Stimulated activated naive CD8-positive, alpha-beta T cell treated with anti-CD3 and anti-CD28 coated beads, Interleukin-15, Interleukin-2, amounts not matched to agents 100 U/mL and 50 U/mL, for 24 hours (primary cell): ENCODE measurements at places on chromosomes 5 and 9.
A peak's percentile ranks its signal among the peaks of the same experiment; 100 is the strongest.

DNA sequence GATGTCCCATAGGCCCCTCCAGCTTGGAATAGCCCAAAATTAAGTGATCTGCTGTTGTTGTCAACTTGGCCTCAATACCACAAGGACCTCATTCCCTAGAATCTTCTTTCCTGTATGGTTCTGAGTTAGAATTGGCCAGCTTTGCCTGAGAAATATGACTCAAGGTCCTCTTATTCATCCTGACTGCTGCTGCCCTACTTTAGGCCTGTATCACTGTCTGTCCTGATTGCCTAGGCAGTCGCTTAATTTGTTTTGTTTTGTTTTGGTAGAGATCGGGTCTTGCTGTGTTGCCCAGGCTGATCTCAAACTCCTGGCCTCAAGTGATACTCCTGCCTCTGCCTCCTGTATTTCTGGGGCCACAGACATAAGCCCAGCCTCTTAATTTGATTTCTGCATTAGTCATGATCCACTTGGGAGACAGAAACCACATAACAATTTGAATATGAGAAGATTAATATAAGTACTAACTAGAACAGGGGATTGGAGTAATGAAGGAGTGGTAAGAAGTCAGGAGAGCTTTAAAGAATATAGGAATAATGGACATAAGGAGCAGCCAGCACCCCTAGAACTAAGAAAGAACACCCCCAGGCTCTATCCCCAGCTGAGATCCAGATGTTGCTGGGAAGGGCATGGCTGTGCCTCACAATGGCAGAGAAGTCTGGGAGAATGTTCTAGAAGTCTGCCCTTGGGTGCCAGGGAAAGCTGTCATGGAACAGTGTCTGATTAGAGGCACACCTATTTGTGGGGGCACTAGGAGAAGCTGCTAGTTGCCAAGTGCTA is 4.6 kb downstream of the TEX53 start:
- no peak for DNase-seq

- no peak for DNase-seq
Measured at GRCh38 chr5:67146574-67146973, 50.0 kb downstream of the CD180 start.

DNA sequence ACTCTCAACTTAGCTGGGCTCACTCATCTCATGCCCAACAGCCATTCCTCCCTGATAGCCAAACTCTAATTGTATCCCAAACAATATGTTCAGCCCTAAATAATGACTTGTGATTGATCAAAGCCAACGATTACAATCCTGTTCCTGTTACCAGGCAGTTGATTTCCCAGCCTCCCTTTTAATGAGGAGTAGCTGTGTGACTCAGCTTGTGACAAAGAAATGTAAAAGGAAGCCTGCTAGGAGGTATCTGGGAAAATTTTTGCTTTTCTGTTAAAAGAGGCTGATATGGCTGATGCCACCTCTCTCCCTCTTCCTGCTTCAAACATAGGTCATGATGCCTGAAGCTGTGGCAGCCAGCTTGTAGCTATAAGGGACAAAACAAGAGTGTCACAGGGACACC is 19.6 kb upstream of the ENC1 start:
- DNase-seq = no peak

- no peak for DNase-seq
Measured at GRCh38 chr9:134634176-134634575, 7.4 kb upstream of the COL5A1 start.

DNA sequence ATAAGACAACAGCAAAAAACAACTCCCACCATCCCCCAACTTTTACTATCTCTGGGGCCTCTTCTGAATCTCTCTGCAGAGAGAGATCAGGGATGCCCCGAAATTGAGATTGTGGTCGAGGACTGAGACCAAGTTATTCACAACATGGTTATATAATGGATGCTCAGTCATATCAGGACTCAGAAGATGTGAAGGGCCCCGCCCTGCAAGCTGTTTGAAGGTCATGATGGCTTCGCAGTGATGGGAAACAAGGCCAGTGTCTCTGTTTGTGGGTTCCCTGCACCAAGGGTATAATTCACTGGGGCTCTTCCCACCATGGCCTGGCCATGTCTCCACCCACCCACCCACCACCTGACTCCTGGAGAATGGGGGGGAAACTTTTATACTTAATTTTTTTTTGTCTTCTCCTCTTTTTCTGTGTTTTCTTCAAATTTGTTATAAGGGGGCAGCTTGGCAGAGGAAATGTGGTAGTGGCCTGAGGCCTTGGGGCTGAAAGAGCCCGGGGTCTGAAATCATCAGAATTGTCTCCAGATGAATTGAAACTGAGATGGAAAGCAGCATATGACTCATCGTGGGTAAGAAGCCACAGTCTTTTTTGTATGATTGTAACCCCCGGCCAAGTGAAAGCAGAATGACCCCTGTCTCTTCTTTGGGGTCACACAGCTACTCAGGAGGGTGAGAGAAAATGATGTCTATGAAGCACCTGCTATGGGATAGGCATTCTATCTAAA is 15.0 kb upstream of the TEX48 start:
- DNase-seq = peak; percentile 71

DNA sequence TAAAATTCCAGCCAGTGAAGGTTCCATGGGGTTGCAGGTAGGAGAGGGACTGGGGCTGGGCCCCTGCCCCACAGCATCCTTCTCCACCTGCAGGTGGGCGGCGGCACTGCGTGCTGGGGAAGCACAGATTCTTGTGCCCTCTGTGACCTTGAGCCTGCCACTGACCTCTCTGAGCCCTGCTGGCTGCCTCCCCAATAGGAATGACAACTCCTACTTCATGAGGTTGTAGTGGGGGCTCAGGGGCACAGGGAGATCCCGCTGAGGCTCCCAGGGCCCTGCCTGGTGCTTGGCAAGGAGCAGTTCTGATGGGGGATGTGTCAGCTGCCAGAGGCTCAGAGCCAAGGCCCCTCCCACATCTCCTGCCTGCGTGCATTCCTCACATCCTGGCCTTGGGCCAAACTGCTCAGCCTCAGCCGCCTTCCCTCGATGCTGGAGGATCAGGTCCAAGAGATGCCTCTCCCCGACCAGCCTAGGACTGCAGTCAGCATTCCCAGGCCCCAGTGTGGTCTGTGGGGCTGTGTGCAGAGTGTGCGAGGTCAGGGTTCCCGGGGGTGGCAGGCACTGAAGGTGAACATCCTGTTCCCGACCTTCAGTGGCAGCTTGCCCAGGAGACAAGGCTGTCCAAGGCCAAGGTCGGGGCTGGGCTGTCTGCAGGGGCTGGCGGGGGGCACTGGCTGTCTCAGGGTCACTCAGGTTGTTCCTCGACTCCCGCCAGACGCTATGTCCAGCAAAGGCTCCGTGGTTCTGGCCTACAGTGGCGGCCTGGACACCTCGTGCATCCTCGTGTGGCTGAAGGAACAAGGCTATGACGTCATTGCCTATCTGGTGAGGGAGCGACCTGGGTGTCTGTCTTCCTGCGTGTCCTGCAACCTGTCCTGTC is 7.0 kb downstream of the ASS1 start:
- DNase-seq = peak; percentile 49

DNA sequence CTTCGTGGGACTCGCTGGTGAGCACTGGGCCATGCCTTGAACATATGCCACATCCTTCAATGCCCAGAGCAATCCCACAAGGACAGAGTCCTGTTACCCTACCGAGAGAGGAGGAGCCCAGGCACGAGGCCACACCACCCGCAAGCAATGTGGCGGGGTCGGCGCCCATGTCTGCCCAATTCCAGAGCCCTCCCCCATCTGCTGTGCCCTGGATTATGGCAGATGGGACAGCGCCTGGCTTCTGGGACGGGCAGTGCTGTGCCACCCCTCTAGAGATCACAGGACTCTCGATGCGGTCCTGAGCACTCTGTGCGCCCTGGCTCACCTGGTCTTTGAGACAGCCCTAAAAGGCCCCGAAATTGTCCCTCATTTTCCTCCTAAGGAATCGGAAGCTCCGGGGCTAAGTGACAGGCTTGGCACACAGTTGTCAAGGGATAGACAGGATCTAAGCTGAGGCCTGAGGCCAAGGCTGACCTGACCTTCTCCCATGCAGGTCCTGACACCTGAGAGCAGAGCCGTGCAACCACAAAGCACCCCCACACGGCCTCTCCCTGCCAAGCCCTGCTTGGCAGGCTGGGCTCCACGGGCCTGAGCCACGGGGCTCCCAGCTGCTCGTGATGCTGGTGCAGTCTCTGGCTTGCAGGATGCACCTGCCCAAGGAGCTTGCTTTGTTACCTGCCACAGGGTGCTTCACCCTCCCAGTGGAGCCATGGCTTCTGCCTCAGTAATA is 48.8 kb downstream of the PRRT1B start:
- no peak for DNase-seq

DNA sequence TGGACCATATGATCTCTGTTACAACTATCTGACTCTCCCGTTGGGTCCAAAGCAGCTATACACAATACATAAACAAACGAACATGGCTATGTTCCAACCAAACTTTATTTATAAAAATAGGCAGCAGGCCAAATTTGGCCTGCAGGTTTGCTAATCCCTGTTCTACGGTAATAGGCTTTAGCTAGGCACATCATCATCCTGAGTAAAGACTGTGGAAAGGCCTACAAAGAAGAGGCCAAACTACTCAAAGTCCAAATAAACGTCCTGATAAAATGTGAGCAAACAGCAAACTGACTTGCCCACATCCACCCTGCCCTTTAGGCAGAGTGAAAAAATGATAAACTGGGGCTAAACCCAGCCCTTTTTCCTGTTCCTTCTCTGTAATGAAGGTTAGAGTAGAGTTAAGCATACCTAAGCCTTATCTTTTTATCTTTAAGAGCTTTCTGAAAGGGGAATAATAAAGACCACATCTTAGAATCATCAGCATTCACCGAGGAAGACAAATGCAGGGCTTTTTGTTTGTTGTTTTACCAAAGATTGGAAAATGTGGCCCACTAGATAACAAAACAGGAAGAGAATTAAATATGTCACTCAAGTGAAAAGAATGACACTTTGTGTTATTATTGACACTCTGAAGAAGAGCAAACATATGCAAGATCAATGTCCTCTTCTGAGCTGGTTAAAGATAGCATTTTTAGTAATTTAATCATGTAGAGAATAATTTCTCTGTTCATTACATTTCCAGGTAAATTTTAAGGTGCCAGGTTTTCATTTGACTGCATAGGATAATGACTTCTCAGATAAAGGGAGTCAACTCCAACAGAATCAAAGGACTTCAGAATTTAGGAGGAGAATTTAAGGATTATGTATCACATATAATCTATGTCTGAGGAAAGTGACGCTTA is 160.0 kb upstream of the GNA14 start:
- DNase-seq = no peak

DNA sequence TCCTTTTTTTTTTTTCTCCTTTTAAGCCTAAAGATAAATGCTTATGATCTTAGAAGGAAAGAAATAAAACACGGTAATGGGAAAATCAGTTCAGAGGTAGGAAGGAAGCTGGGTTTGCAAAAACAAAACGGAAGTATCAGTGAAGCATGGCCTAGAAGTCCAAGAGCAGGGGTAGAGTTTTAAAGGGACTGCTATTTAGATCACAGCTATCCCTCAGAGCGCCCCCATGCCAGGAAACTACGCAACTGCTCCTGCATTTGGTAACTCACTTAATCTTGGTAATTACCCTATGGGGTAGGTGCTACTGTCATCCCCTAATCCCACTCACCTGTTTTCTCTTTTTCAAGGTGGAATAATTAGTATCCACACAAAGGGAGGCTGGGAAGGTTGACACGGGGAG is 16.0 kb downstream of the TLE1 start:
- no peak for DNase-seq

GRCh38 chr5:88548136-88548805 is 279.6 kb upstream of the TMEM161B start:
- DNase-seq = no peak

- DNase-seq = peak; percentile 7
Measured at GRCh38 chr9:13033959-13034693, 245.4 kb downstream of the MPDZ start.

DNA sequence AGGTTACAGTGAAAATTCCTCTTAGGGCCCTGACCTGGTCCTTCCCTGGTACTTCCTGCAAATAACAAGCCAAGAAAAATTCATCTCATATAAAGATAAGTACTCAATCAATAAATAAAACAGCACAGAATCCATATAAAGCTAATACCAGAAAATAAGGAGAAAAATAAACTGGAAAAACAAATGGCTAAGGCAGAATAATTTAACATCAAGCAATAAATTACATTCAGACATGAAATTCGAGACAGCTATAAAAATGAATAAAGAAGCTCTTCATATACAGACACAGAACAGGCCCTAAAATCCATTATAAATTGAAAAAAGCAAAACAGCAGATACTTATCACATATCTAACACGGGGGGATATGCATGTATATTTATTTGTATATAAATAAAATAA is 99.2 kb downstream of the DTWD2 start:
- DNase-seq = no peak

GRCh38 chr5:11174591-11174990 is 413.6 kb upstream of the DAP start:
- no peak for DNase-seq

DNA sequence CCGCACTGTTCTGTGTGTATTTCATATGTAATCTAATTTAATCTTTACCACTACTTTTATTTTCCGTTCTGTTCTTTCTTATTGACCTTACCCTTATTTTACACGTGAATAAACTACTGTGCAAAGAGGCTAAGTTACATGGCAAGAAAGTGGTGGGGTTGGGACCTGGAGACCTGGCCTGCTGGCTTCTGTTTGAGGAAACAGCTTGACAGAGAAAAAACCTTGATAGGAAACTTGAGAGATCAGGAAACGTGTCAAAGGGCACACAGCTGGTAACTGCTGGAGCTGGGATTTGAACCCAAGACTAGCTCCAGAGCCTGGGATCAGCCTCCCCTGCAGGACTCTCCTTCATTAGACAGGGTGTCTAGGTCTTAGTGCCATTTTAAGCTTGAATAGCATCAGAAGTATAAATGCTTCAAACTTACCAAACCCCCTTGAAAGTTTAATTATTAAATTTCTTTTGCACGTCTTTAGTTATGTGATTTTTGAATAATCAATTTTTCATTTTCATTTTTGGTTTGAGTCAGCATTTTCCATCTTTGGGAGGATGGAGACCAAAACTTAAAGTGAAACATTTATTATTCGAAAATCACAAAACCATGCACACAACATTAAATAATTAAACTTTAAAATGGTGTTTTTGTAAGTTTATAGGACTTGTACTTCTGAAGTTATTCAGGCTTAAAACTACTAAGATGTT is 129.5 kb downstream of the RGS3 start:
- DNase-seq = no peak

DNA sequence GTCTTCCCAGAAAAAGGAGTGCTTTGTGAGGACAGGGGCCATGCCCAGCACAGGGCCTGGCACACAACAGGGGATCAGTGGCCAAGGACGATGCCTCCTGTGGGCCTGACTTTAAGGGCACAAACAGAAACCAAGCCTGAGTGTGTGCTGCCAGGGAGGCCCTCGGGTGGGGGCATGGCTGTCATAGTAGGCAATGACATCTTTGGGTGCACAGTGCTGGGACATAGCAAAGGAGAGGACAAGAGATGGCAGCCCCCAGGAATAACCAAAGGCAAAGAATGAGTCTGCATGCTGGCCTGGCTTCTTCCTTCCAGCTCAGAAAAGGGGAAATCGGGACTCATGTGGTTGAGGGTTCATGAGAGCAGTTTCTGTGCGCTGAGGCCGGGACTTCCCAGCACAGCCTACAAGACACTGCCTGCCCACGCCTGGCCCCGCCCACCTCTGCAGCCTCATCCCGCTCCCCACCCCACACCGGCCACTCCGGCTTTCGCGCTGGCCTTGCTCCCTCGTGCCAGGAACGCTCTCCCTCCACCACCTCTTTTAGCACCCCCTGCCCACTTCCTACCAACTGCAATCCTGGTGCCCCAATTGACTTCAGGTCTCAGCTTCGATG is 13.8 kb upstream of the LHX2 start:
- DNase-seq = peak; percentile 67
